ENCODE measurements at places on chromosomes 16 and 17.
A peak's percentile ranks its signal among the peaks of the same experiment; 100 is the strongest.

DNA sequence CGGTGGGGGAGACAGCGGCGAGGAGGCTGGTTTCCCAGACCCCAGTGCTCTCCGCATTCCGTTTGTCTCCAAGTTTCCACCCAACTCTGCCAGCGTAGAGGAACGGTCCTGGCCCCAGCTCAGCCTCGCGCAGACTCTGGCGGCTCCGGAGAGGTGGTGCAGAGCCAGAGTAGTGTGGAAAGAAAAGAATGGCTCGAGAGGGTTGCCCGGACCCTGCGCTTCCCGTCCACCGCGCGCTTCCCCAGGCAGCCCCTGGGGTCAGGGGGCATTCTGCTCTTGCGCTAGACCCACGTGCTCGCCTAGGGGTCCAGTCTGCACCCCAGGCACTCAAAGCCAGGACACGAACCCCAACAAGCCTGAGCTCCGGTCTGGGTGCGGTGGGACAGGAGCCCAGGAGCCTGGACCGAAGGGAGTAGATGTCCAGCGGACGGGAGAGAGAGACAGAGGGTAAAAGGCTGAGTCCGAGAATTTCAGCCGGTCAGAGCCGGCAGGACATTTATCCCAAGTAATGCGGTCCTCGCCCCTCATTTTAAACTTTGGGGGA is 3.8 kb downstream of the PMP22 start:
- peak; percentile 62 for DNase-seq

- no peak for DNase-seq
These were observed 14.6 kb downstream of the ADCY7 start for GRCh38 chr16:50280932-50281331.

GRCh38 chr16:53817117-53817755 is 113.3 kb downstream of the FTO start:
- no peak for DNase-seq

DNA sequence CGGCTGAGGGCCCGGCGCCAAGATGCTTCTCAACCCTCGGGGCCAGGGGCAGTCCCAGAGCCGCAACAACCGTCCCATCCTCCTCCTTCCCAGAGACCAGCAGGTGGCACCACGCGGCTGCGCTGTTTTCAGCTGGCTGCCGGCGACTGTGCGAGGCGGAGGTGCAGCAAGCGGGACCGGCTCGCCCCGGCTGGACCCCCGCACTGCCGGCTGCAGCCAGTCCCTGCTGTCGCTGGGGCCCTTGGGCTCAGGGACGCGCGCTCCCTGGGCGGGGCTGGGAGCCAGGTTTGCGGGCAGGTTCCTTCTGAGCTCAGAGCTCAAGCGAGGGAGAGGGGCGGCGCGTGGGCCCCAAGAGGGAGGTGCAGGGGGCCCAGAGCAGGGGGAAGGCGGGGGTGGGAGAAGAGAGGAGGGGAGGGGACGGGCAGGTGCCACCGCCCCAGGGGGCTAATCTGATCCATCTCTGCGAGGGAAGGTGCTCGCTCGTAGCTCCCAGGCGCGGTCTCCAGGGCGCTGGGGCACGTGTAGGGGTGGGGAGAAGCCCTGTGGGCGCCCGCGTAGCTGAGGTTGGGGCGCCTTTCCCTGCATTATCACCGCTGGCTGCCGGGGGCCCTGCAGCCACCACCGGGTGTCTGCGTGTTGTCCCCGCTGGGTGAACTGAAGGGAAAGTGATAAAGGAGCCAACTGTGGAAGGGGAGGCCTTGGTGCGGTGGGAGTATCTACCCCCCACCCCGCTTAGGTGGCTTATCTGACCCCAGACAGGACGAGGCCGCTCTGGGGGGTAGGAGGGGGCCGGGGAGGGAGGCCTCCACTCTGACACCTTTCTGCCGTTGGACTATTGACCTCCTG is 24.2 kb downstream of the STAT5A start:
- peak; percentile 96 for DNase-seq

DNA sequence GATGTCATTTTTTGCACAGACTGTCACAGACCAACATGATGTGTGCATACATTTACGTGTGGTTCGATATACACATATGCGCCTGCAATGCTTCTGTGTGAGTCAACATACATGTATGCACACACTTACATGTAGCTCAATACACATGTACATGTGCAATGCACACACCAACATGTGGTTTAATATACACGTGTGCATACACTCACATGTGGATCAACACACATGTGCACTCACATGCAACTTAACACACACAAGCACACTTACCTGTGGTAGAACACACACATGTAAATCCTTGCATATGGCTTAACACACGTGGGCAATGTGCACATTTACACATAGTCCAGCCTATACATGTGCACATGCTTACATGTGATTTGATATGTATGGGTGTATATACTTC is 97.5 kb downstream of the CYLD start:
- DNase-seq = no peak

DNA sequence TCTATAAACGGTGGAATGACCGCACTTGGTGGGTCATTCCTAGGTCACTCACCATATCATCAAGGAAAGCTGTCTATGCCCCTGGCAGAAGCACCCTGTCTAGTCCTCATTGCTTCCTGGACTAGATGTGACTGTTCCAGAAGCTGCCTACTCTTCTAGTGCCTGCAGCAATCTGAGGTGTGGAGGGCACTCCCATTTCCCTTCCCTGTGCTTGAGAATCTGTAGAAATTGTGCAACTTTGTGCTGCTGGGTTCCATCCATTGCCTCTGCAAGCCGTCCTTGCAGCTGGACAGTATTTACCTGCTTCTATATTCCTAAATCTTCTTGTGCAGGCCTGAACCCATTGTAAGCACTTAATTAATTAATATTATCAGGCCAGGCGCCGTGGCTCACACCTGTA is 52.1 kb downstream of the CACNG3 start:
- DNase-seq = no peak

- DNase-seq = no peak
These were observed 60.2 kb upstream of the ZKSCAN2 start for GRCh38 chr16:25317732-25318316.

- no peak for DNase-seq
These were observed 4.1 kb downstream of the RUNDC3A start for GRCh38 chr17:44312396-44313104.

- no peak for DNase-seq
These were observed 38.0 kb downstream of the HEATR3 start for GRCh38 chr16:50103764-50104163.

- peak; percentile 32 for DNase-seq
These were observed 126.0 kb upstream of the CIBAR2 start for GRCh38 chr16:85238233-85238647.

DNA sequence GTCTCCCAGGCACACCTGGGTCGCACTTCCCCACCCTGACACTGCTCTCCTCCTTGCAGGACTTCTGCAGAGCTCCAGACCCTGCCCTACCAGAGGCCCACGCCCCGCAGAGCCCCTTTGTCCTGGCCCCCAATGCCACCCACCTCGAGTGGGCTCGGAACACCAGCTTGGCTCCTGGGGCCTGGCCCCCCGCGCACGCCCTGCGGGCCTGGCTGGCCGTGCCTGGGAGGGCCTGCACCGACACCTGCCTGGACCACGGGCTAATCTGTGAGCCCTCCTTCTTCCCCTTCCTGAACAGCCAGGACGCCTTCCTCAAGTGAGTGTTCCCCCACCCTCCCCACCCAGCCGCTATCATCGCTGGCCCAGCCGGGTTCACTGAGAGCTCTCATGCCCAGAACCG is 79.6 kb downstream of the MGAT5B start:
- DNase-seq = no peak

GRCh38 chr16:24749310-24749709 is 19.9 kb downstream of the TNRC6A start:
- DNase-seq = no peak

DNA sequence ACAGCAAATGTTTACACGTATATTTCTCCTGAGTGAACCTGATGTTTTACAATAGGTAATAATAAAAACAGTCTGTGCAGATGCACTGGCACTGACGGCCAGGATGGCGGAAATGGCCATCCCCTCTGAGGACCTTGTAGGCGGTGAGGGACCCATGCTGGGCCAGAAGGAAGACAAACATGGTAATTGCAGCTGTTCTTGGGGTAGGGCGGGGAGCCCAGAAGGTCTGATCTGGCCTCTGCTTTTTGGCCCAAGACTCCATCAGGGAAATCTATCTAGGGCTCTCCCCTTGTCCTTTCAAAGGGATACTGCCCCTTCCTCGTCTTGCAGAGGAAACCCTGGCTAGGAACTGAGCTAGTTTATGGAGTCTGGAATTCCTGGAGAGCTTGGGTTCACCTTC is 7.4 kb upstream of the LGALS9 start:
- DNase-seq = no peak

GRCh38 chr16:35255186-35255803 is 1795.9 kb downstream of the TP53TG3F start:
- DNase-seq = no peak

- DNase-seq = no peak
These were observed 132.0 kb downstream of the MRTFB start for GRCh38 chr16:14203166-14203565.

- peak; percentile 91 for DNase-seq
These were observed 955 bp downstream of the ACLY start for GRCh38 chr17:41917679-41918313.

DNA sequence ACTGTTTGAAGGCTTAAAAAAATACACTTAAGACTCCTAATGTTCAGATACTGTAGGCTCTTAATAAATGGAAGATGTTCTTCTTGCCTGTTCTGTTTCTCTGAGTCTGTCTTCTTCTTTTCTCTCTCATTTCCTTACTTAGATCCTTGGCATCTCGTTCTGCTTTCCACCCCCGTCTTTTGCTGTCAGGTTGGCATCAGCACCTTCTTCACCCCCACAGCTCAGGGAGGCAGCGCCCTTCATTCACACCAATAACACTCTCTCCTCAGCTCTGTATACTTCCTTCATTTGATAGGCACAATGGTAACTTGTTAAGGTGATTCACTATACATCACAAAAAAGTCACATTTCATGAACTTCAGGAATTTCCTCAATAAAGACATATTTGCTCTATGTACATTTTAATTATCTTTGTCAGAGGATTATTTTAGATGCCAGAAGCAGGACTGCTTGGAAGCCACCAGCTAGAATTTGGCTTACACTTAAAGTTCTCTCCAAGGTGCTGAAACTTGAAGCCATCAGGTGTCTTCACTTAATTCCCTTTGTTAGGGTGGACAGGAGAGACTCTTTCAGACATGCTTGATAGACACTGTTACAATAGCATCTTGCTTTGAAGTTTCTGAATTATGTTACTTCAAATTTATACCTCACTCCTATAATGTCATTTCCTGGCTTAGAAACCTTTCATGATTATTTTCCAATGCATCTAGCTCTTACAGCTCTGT is 670.1 kb upstream of the C16orf82 start:
- DNase-seq = no peak

DNA sequence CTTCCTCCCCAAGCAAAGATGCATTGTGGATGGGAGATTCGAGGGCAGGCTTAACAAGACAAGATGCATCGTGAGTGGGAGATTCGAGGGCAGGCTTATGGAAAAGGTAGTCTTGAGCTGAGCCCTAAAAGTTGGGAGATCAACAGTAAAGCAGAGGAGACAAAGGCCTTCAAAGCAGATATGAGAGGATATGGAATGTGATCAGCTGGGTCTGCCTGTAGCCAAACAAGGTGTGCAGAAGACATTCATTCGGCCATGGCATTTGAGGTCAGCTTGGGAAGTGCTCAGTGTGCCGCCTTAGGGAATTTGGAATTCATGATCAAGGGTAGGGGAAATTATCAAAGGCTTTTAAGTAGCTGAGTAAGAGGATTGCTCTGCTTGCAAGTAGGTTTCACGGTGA is 39.5 kb downstream of the DNAH9 start:
- no peak for DNase-seq

DNA sequence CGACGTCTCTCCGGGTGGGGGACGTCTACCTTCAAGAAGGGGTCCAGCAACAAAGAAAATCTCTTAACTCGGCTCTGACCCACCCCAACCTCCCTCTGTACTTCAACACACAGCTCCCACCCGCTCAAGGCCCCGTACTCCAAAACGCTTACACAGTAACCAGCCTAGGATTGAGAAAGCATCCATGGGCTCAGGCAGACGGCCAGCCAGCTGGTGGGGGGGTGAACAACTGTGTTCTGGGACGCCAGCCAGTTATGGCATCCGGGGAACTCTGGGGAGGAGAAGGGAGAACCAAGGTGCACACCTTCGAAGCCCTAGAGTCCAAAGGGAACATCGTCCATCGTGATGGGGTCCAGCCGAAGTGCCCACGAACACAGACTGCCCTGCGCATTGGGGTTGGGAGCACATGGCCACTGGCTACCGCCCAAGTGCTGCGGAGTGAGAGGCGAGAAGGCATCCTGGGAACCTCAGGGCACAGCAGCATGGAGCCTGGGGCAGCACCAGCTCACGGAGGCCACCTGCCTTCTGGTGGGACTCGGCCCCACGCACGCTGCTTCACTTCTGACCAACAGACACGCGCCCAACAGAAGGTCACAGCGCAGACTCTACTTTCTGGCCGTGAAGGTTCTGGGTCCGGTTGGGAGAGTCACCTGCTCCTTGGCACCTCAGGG is 14.3 kb downstream of the SLC16A3 start:
- DNase-seq = peak; percentile 61

GRCh38 chr17:32555611-32556310 is 69.0 kb downstream of the CDK5R1 start:
- DNase-seq = no peak

Measured in BE2C (cell line).